GM12865 (cell line): ENCODE measurements at places on chromosomes 11 and 22.
A peak's percentile ranks its signal among the peaks of the same experiment; 100 is the strongest.

GRCh38 chr22:44505796-44506354 lies 7.8 kb upstream of the RTL6 start:
- DNase-seq = no peak

GRCh38 chr11:6418557-6419008 lies 311 bp downstream of the APBB1 start:
- no peak for DNase-seq

DNA sequence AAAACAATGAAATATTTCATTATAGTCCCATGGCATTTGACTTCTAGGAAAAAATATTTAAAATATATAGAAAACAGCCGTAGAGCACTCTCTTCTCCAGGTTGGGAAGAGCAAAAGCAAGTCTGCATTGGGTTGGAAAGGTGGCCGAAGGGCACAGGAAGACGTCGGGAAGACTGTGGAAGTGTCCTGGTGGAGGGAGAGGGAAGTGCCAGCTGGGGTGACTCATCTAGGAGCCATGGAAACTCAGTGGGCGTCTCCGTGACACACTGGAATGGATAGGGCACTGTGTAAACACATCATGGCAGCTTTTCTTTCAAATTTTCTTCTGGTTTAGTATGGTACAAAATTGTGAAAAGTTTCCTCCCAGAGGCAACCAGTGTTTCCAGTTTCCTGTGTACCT lies 12.7 kb downstream of the GTPBP1 start:
- DNase-seq = no peak

- DNase-seq = peak; percentile 39
Observed at GRCh38 chr11:76371170-76371569, 9.8 kb downstream of the THAP12 start.

DNA sequence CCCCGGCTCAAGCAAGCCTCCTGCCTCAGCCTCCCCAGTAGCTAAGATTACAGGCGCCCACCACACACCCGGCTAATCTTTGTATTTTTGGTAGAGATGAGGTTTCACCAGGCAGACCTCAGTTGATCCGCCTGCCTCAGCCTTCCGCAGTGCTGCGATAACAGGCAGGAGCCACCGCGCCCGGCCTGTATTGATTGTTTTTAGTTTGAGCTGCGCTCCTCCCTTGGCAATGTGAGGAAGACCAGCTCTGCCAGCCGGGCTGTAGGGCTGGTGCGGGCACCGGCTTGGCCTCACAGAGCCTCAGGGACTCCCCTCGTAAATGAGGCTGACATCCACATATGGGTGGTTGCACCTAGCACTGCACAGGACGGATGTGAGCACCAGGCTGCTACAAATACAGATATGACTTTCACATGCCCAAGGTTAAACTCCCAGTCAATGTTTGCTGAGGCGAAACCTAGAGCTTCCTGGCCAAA lies 7.5 kb upstream of the SLC2A11 start:
- DNase-seq = peak; percentile 80

DNA sequence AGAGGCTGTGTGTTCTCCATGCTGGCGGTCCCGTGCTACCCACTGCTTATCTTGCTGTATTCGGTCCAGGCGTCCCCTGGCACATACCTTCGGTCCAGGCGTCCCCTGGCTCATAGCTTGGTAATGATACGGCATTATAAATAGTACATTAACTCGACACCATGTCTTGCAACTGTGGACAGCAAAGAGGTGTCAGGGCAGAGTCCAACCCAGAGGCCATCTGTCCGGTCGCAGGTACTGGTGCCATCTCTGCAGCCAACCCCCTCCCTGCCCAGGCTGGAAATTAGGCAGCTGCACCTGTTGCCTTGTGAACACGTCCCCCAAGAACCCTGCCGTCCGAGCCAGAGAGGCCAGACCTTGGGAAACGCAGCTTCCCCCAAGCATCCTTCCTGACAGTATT lies 634.3 kb downstream of the BRD1 start:
- no peak for DNase-seq

DNA sequence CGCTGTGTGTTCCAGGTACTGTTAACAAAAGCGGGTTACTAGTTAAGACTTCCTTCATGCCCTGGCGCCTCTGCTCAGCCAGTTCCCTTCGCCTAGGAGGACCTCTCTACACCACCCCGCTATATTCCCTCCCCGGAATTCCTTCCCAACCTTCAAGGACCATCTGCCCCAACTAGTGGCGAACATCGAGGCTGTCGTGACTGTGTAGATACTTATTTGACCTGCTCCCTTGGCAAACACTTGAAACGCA lies 450 bp upstream of the BCL2L13 start:
- no peak for DNase-seq

DNA sequence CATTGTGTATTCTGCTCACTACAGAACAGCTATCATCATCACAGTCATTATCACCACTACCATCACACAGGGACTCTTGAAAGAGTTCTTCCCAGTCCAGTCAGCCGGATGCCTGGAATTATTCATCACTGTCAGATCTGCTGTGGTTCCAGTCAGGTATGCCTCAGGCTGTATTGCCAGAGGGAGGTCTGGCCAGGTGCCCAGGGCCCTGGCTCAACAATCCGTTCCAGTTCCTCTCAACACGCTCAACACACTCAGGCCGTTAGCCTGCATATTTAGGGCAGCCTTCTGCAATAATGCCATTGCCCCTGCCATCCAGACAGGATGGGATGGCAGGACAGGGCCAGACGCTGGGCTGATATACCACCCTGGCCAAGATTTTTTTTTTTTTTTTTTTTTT lies 28.6 kb upstream of the RASL10A start:
- DNase-seq = no peak

- no peak for DNase-seq
Observed at GRCh38 chr11:46521961-46522681, 71.7 kb downstream of the AMBRA1 start.

DNA sequence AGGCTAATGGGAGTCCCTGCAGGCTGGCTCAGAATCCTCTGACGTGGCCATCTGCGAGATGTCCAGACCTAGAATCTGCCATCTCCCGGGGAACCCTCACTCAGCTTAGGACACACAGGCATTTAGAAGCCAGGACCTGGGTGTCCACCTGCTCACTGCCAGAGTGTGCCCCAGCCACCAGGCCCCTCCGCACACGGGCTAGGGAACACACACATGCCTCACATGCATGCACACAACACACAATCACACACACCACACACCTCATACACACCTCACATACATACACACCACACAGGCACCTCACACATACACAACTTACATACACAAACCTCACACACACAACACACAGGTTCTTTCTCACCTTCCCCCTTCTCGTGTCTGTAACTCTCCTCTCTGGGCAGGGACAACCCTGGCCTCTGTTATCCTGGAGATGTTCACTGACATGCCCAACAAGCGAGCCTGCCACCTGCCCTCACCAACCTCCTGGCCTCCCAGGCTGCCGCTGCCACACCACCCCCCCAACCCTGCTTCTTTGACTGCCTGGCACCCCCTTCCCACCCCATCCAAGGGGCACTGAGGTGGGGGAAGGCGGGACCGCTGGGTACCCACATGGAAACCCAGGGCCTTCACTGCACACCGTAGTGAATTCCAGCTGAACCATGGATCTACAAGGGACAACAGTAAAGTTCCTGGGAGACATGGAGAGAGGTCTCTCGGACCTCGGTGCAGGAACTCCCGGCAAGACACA lies 38.1 kb downstream of the GNB1L start:
- DNase-seq = no peak

DNA sequence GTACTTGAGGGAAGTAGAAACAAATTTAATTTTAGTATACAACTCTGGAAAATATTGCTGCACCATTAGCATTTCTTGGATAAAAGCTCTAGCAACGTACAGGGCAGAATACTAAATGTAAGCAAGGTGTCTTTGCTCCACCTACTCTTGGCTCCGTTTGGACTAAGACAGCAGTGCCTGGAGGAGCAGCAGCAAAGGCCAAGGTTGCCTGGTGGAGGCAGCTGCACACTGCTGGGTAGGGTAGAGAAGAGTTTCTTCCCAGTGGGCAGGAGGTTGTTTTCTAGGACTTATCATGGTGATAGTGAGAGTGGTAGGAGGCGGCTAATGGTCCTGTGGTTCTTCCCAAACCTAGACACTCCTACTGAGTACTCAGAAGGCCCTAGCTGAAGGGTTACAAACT lies 2.2 kb upstream of the OR8D4 start:
- no peak for DNase-seq
